ENCODE measurements at places on chromosomes 7 and 10.

DNA sequence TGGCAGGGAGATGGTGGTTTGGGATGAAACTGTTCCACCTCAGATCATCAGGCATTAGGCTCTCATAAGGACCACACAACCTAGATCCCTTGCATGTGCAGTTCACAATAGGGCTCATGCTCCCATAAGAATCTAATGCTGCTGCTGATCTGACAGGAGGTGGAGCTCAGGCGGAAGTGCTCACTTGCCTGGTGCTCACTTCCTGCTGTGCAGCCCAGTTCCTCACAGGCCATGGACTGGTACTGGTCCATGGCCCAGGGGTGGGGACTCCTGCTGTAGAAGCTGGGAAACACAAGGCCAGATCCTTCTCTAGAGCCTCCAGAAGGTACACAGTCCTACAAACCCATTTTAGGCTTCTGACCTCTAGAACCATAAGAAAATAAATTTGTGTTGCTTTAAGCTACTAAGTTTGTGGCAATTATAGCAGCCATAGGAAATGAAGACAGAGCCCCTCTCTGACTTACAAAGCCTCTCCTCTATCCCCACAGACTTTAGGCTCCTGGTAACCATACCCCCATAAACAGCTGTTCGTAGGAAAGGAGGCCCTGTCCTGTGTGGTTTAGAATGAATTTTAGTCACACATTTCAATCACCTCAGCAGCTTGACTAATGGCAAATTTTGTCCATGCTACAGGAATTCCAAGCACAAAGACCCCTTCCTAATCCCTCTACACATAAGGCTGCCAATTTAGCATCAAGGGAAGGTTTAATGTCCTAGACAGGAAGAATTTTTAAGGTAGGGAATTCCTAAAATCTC, 206.1 kb upstream of the PHYHIPL start:
- no peak for DNase-seq

DNA sequence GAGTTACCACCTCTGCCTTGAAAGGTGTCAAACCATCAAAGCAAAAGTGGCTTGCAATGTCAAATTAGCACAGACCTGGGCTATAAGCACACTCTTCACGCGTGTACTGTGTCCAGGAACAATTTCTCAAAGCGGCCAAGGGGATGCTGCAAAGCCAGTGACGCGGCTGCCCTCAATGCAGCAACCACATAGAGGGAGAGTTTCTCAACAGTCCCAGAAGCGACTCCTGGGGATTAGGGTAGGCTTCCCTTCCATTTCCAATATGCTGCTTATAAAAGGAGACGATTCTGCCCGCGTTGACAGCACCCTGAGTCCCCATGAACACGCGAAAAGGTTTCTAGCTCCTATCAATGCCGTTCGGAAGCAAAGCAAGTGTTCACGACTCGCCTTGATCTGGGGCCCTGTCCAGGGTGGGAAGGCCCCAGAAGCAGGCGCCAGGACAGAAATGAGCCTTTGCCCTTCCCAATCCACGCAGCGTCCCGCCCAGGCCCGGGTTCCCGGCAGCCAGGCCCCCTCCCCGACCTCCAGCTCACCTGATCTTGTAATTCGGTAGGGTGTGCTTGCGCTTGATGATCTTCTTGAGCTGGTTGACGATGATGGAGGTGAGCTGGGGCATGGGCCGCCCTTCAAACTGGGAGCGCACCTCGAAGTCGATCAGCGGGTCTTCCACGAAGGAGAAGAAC, 1.3 kb downstream of the PDZD8 start:
- peak; percentile 67 for DNase-seq

DNA sequence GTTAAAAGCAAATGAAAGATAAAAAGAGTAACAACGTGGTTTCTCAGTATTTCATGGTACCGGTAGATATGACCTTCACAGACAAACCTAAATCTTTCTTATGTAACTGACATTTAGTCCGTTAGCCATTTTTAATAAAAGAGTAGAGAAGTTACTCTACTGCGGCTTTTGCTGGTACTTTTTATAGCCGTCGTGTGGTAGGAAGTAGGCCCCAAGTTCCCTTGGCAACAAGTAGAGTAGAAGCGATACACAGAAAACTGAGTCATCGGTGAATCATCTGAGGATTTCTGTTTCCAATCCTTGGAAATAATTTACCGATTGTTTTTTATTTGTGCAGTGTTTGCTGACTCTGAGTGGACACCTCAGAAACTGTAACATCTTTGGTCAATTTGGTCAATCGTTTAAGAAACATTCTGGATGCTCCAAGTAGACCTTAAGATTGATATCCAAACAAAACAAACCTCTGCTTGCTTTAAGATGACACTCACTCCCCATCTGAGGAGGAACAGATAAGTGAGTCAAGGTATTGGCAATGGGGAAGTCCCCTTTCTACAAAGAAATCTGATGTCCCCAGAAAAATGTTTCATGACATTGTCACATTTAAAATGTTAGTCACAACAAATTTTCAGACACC, 63.9 kb upstream of the AHR start:
- peak; percentile 97 for DNase-seq

DNA sequence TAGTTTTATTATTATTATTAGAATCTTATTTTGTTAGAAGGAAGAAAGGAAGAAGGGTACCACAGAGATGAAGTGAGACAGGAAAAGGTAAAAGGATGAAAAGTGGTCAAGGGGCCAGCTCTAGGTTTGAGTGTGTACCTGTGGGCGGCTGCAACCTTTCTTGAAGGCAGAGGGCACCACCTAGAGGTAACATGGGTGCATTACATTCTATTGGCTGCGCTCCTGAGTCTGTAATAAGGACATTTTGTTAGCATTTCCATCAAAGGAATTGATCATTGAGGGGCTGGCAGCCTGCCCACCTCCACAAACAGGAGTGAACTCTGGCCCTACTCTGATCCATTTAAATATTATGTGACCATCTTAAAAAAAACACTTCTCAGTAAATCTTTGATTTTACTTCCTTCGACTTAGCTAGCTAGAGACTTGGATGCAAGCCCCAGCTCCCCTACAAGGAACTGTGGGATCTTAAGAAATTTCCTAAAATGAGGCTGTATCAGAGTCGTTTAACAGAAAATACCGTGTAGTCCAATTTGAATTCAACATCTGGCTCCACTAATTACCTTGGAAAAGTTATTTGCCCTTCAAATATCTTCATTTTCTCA, 610.4 kb downstream of the IPMK start:
- peak; percentile 60 for DNase-seq

DNA sequence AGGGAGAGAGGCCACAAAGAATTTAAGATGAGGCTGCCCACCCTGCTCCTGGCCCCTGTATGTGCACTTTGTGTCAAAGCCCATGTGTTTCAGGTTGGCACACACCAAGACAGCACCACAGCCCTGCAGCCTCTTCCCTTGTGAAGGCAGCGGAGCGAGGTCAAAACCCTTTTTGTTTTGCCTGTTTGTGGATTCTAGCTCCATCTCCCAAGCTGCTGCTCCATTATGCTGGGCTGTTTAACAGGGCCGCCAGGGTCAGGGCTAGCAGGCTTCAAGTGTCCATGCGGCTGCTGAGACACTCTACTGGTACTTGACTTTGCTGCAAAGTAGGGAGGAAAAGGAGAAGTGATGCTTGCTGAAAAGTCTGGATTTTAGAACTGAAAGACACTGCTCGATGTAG, 142.3 kb upstream of the EFCAB10 start:
- no peak for DNase-seq

GRCh38 chr7:69645683-69646082, 47.4 kb downstream of the AUTS2 start:
- DNase-seq, result no peak

DNA sequence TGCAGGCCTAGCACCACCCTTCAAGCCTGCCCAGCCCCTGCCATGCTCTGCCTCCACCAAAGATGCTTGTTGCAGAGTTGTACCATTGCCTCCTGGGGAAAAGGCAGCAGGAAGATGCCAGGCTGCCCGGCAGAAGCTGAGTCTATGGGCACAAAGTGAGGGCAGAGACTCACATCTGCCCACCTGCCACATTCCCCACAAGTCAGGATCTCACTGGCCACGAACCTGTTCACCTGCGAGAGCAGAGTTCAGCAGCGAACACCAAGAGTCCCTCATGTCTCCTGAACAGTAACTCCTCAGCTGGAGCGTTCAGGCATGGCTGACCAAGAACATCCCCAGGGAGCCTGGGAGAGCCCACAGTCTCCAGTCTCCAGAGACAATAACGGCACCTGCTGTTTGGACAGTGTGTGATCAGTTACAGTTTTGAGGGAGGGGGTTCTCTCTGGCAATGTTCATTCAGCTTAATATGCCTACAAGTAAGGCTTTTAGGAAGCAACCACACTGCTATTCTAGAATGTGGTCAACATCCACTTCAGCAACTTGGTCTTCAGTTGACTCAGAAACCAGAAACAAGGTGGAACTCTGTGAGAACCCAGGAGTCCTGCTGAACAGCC, 78.5 kb downstream of the GRID1 start:
- no peak for DNase-seq

- DNase-seq, result no peak
These were observed 18.0 kb upstream of the MEST start for GRCh38 chr7:130473876-130474275.

GRCh38 chr10:30988831-30989435, 42.7 kb downstream of the ZNF438 start:
- DNase-seq, result no peak

- no peak for DNase-seq
These were observed 59.0 kb downstream of the VSTM4 start for GRCh38 chr10:49056356-49056755.

DNA sequence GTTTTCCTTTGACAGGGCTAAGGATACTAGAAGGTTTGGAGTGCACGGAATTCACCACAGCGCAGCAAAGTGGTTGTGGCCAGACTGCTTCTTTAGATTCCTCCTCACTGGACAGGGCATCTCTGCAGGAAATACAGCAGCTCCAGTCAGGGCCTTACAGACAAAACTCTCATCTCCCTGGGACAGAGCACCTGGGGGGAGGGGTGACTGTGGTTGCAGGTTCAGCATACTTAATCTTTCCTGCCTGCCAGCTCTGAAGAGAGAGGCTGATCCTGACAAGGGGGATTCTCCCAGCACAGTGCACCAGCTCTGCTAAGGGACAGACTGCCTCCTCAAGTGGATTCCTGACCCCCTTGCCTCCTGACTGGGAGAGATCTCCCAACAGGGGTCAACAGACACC, 1257.9 kb downstream of the NXPH1 start:
- no peak for DNase-seq

DNA sequence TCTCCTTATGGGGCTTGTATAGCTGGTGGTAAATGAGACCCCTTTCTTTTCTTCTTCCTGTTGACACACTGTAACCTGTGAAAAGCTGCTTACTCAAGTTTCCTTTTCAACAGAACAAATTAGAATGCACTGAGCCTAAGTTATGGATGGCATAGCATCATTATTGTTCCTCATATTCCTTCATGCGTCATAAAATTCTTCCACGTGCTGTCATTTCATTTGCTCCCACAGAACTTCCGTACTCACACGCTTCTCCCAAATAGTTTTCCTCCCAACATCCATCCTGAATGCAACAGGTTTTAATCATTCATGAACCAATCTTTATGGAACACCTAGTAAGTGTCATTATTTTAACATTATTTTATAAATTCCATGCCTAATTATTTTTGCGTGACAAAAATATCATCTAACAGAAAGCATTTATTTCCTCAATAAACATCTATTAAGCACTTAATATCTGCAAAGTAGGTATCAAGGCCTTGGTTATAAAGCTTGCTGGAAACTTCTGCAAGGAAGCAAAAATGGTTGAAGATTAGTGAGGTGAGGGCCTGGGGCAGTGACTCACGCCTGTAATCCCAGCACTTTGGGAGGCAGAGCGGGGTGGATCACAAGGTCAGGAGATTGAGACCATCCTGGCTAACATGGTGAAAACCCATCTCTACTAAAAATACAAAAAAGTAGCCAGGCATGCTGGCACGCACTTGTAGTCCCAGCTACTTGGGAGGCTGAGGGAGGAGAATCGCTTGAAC, 18.9 kb upstream of the SEPTIN7 start:
- DNase-seq, result no peak

DNA sequence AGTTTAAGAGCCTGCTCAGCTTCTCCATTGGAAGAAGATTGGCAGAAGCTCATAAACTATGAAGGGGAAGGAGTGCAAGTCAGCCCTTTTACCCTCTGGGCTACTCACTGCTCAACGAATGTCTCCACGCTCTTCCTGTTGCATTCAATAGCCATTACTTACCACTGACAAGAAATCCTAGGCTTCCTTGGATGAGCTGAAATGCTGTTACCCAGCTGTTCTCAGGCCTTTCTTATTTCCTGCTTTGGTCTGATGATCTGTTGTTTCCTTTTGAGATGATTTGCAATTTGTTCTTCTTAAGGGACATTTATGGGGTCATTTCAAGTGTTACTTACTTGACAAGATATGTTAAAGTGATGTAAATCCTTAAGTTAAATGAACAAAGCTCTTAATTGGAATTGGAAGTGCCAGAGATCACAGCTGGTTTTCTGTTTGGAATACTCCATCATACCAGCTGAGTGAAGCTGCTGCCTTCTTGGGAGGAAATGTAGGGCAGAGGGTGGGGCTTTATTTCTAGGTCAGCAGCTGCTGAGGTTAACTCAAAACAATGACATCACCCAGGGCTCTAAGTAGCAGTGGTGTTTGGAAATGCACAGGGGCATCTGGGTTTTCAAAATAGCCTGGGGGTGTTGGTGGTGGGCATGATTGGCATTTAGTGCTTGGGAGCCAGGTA, 170.0 kb downstream of the PRKCQ start:
- DNase-seq, result peak; percentile 62

DNA sequence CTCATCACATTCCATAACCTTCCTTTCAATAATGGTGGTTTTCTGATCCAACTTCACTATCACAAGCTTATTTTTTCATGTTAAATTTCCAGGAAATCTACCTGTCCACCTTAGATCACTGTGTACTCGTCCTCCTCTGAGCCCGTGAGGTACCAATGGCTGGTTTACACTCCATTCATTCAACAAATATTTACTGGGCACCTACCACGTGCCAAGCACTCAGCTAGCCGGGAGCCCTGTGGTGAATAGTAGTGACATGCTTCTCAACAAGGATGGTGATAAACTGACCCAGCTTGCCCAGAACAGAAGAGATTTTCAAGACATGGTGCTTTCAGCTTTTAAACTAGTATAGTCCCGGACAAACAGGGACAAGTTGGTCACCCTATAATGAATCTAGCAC, 98.2 kb downstream of the FAM204A start:
- DNase-seq, result no peak

DNA sequence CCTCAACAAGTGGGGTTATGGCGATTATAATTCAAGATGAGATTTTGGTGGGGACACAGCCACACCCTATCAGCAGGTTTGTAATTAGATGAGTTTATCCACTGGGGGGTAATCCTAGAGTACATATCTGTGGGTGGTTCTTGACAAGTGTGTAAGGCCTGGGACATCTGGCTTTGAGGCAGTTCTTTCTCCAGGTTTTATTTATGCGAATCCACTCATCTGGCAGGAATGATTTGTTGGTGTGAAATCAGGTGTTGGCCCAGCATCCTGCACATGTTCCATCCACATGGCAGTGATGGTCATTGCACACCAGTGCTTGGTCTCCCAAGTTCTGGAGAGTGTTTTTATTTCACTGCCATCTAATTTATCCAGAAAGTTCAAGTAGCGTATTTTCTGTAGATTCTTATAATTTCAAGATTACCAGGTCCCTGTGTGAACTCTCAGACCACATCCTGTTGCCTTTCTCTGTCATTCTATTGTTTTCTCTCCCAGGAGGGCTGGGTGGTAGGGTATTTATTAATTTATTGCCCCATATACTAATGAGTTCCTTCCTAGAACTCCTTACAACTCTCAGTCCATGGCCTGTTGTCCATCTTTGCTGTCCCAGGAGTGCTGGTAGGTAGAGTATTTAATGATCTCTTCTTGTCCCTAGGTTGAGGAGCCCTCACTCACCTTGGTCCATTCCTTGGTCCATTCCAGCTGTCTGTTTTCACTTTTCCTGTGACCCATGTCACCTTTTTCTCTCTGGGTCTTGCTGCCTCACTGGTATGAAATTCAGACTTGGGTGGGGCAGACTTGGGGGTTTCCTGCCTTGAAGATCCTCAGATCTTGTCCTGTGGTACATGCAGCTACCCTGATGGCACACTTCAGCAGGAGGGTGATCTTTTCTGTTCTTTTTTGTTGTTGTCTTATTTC, 10.4 kb downstream of the RALA start:
- peak; percentile 77 for DNase-seq
